ENCODE measurements at places on chromosomes 7 and 10. TPM values are rescaled to one million over a fixed set of nuclear protein-coding genes. Genes with fewer than 3 reads are reported as not detected.

MDH2 gene
- 121 TPM for total RNA-seq

DNA sequence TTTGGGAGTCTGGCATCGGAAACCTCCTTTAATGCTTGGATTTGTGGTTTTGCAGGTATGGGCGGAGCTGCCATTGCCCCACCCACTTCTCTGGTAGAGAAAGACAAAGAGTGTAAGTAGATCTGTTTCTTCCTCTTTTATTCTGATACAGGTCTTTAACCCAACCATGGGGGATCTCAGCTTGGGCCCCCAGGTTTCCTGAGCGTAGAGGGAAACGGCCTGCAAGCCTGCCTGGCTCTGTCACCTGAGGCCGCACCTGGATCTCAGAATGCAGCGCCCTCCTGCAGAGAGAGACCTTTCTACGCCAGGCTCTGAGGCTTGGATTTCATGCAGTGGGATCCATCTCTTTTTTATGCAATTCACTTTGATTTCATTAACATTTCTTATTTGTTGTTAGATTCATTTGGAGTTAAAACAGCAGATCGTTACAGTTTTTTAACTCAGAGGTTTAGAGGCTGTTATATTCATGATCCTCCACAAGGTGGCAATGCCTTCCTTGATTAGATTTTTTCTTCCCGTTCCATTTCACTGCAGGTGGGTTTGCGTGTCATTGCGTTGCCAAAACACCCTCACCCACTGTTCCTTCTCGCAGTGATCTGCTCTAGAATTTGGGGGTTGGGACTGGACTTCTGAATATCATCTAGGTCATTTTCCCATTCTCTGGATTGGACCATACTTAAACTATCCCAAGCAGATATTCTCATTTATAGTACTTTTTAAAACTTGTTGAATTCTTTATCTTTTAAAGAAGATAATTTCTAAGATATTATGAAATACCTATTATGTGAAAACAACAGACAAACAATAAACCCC, 20.0 kb downstream of the RBM17 start:
- DNase-seq, result peak; percentile 50

DNA sequence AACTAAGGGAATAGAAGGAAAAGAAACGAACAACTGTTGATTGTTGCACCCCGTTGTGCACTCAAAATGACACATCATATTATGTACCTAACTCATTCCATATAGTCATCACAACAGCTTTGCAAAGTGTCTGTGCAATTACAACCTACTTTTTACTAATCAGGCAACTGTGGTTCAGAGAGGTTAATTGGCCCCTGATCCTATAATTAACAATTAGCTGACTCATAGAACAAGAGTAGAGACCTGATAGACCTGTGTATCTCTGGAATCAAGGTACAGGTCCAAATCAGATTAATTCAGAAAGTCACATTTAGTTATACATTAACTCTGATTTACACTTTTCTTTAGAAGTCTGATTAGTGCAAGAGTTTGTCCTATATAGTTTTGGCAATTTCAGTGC, 122.5 kb upstream of the CDK13 start:
- no peak for DNase-seq

DNA sequence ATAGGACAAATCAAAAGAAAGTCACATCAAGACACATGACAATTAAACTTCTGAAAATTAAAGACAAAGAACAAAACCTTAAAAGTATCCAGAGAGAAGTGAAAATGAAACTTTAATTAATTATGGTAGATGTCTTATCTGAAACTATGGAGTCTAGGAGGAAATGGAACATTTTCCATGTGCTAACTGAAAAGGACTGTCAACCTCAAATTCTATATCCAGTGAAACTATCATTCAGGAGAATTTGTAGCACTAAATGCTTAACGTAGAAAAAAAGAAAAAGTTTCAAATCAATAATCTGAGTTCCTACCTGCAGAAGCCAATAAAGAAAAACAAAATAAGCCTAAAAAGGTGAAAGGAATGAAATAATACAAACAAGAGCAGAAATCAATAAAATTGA, 33.1 kb upstream of the C10orf71 start:
- DNase-seq, result no peak

- no peak for DNase-seq
These were observed 70.2 kb downstream of the AHCYL2 start for GRCh38 chr7:129295015-129295423.

DNA sequence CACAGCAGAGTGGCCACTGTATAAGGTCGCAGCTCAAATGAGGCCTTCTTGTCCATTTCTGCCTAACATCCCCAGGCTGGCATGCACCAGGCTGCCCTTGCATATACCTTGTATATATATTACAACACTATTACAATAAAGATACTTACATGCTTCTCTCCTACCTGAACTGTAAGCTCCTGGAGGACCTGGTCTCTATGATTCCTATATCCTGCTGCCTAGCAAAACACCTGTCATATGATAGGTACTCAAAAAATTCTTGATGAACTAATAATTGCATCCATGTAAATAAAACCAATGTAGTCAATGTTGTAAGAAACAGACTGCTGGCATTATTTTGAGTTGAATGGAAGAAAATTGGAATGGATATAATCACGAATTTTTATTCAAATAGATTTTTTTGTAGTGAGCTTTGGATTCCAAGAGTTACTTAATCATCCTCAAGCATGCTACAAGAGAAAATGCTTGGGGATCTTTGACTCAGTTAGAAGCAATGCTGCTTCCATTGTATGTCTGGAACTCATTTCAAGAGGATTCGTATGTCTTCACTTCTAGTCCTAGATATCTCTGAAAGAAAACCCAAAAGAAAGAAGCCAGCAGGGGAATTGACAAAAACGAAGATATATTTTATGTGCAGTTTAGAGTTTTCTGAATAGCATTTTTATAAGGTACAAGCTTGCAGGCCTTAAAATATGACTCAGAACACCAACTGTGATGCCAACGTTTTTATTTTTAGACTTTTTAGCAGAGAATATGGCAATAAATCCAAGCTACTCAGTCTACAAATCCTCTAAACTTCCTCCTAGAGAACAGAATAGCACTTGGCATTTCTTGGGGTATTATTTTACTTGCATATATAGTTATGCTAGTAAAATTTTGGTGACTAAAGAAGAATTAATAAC, 53.1 kb downstream of the OSBPL3 start:
- DNase-seq, result peak; percentile 67

- DNase-seq, result peak; percentile 10
These were observed 888.4 kb upstream of the PHF14 start for GRCh38 chr7:10085231-10085630.

DNA sequence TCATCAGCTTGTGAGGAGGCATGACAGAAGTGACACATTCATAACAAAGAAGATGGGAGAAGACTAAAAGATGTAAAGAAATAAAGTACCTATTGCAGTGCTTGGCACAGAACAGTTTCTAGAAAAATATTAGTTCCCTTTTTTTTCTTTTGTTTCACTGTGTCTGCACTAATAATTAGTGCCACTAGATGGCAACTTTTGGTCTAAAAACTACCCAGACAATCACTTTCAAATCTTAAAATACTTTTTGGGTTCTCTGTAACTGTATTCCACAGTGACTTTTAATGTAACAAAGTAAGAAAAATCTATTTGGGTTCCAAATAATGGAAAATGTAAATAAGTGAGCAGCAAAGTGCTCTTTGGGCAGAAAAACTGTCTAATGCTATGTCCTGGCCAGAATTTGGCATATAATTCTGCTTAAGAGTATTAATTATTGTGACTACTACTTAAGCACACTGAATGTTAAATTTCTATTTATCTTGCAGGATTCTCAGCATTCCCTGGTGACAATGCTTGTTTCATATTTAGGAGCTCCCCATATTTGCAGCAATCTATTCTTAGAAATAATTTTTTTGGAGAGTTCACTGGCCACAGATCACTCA, 134.8 kb upstream of the KIF5B start:
- peak; percentile 45 for DNase-seq

ADCY1 gene
- 4.4 TPM for total RNA-seq

CHAT gene
- not detected for total RNA-seq

GRCh38 chr7:68176974-68177373, 1180.3 kb downstream of the TYW1 start:
- peak; percentile 94 for DNase-seq

GRCh38 chr10:10826125-10826524, 191.5 kb upstream of the CELF2 start:
- no peak for DNase-seq

MMP21 gene
- not detected for total RNA-seq

IFIT1 gene
- 22.9 TPM for total RNA-seq

Data from A172 (cell line).